Activated naive CD8-positive, alpha-beta T cell treated with anti-CD3 and anti-CD28 coated beads, Interleukin-2, amount 10 ng/mL, durations not matched to agents 7 days and 5 days (primary cell): ENCODE measurements at places on chromosomes 7 and 10. TPM values are rescaled to one million over a fixed set of nuclear protein-coding genes. Genes with fewer than 3 reads are reported as not detected.

The HKDC1 gene
- 0.68 TPM for total RNA-seq

The R3HCC1L gene
- total RNA-seq, result 21.8 TPM

The NOM1 gene
- total RNA-seq, result 27.2 TPM

The CFAP69 gene
- not detected for total RNA-seq

The PRLHR gene
- total RNA-seq, result not detected

The FXYD4 gene
- not detected for total RNA-seq

The SFTPA1 gene
- not detected for total RNA-seq

The MBL2 gene
- total RNA-seq, result not detected

The SOSTDC1 gene
- not detected for total RNA-seq

The AGBL3 gene
- total RNA-seq, result 6.7 TPM

The PTPRN2 gene
- 4.5 TPM for total RNA-seq

The SLC26A5 gene
- 0.54 TPM for total RNA-seq

The UROS gene
- 45.9 TPM for total RNA-seq

The HTRA1 gene
- total RNA-seq, result 0.26 TPM

The GPER1 gene
- 0.19 TPM for total RNA-seq

The LRRD1 gene
- not detected for total RNA-seq

The GNGT1 gene
- not detected for total RNA-seq

The ESYT2 gene
- total RNA-seq, result 93.9 TPM

The VGF gene
- 0.17 TPM for total RNA-seq
